ENCODE measurements at places on chromosomes 13 and 19.

DNA sequence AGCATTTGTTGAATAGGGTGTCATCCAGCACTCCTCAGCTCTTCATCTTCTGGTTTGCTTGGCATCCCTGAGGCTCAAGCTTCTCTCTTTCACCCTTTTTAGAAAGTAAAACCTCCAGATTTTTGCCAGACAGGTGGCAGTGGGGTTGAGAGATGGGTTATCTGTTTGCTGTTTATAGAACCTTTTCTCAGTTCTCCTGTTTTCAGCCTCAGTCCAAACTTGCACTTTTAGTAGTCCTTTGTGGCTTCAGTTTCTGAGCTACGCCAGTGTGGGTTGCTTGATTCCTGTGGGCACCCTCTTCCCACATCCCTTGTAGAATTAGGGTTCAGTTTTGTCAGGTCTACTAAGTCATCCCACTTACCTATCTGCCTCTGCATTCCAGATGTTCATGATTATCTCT, 147.9 kb downstream of the PAN3 start:
- no peak for DNase-seq

DNA sequence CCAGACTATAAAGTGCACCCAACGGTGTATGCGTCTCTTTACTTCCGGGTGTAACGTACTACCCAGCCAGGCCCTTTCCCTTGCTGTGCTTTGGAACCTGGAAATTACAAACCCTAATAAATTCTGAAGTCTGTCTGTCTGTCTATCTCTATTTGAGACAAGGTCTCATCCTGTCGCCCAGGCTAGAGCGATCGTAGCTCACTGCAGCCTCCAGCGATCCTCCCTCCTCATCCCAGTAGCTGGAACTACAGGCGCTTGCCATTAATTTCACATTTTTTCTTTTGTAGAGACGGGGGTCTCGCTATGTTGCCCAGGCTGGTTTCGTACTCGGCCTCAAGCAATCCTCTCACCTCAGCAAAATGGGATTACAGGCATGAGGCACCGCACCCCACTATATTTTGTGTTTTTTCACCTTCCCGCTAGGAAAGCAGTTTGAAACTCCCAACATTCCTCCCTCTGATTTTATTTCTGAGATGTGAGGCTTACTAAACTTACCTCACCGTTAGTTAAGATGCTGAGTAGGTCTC, 469 bp upstream of the RNF6 start:
- no peak for DNase-seq

DNA sequence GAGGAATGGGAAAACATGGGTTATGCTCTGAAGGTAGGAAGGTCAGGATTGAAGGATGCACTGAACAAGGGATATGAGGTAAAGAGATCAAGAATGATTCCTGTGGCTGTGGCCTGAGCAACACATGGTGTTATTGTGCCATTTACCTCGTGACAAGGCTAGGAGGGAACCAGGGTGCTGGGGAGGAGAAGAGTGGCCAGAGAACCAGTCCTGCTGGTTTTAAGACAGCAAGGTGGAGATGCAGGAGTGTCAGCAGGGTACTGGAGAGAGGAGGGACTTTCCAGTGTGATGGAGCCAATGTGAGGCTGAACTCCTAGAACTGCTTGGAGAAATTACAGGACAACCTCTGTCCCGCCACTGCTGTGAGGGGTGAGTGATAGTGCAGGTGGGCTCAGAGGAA, 282.4 kb downstream of the MYO16 start:
- no peak for DNase-seq

GRCh38 chr13:25868490-25868889, 183.3 kb downstream of the SHISA2 start:
- DNase-seq: no peak

- no peak for DNase-seq
Observed at GRCh38 chr13:52147225-52147624, 12.2 kb downstream of the NEK3 start.

DNA sequence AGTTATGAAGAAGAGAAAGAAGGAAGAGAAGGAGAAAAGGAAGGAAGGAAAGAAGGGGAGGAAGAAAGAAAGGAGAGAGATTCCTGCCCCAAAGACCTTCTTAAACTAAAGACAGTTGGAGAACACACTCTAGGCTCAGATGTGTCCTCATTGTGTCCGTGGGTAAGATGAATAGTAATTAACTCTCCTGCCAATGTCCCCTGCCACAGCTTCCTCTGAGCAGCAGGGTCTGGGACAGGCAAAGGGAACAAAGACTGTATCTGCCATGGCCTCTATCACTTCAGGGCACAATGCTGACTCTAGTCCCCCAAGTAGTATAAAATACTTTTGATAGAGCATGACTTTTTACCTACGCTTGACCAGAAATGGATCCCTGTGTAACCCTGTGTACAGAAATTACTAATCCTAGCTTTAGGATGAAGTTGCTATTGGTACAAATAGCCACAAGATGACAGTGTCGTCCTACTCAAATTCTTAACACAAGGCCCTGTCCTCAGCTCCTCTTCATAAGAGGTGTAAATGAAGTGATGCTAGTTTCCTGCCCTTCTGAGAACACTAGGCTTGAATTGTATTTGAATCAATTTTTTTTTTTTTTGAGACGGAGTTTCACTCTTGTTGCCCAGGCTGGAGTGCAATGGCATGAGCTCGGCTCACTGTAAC, 186.2 kb upstream of the GPR12 start:
- no peak for DNase-seq

GRCh38 chr13:110250258-110250891, 56.6 kb downstream of the COL4A1 start:
- DNase-seq: no peak

GRCh38 chr19:28485292-28485691, 727.7 kb downstream of the UQCRFS1 start:
- DNase-seq: no peak

GRCh38 chr13:31937436-31937835, 94.1 kb upstream of the FRY start:
- no peak for DNase-seq

DNA sequence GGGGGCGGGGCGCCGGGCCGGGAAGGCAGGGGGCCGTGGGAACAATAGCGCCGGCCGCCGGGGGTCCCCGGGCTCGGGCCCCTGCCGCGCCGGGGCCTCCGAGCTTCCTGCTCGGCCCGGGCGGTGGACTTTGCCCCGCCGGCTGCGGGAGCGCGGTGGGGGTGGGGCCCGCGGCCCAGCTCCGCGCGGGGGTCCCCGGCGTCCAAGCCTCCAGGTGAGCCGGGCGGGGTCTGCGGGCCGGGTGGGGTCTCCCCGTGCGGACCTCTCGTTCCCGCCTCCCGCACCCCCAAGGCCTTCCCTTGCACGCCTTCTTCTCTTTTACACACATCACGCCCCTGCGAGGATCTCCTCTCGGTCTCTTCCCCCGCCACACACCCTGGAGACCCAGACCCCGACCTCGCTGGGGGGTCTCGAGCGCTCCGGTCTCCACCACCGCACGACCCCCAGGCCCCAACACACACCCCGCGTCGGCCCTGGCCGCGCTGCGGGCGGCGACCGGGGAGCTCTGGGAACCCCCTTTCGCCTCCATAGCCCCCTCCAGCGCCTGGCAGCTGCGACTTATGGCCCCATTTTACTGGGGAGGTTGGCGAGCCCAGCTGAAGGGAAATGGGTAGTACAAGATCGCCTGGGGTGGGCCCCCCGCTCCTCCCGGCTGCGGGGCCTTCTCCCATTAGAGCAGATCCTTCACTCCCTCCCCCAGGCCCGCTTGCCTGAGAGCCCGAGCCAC, 711 bp downstream of the CAMSAP3 start:
- no peak for DNase-seq

GRCh38 chr13:114230575-114230974, 4.1 kb upstream of the CDC16 start:
- no peak for DNase-seq

DNA sequence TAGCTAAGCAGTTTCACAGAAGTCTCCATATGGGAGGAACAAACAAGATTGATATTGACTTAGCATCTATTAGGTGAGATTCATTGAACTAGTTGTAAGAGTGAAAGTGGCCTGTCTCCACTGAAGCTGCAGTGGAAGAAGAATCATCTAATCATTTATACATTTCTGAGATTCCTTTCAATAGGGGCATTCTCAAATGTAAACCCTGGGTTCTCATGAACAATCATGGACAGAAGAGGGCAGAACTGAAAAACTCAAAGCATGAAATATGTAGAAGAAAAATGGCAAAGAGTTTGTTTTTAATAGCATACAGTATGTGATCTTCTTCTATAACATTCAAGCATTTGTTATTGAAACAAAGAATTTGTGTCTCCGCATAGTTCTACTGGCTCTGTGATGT, 17.6 kb upstream of the POSTN start:
- DNase-seq: no peak

- no peak for DNase-seq
Observed at GRCh38 chr19:19230999-19231398, 19.2 kb downstream of the NCAN start.

- DNase-seq: no peak
Observed at GRCh38 chr13:78997902-78998629, 339.1 kb upstream of the OBI1 start.

- DNase-seq: no peak
Observed at GRCh38 chr19:52101866-52102562, 6.4 kb upstream of the ZNF841 start.

DNA sequence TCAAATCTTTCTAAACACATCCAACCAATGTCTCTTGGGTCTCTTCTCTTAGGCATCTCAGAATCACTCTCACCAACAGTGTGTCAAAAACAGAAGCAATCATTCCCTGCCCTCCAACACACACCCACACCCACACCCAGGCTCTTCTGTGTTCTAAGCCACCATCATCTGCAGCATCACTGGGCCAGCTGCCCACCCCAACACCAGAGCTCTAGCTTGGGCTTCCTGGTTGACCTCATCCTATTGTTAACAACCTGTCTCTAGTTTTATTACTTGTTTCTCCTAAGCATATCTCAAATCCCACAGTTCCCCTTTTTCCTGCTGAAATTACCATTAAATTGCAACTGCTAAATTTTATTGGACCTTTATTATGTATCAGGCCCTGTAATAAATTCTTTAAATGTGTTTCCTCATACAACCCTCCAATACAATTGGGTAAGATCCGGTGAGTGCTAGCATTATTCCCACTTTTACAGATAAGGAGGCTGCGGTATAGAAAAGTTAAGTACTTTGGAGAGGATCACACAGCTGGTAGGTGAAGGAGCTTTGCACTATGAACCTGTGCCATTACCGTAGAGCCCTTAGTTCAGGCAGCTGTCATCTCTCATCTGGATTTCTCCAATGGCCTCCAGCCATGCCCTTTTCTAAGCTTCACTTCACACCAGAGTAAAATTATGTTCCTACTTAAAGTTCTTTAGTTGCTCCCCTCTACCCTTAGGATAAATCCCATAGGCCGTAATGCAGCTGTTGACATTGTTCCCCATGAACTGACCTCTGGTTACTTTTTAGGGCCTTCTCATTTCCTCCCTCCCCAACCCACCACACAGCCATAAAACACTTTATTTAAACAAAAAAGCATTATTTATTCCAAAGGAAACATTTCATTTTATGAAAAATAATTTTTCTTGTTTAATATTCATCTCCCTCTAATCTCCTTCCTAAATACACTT, 227.7 kb downstream of the B3GLCT start:
- no peak for DNase-seq
